A549 treated with DMSO at 1 μM for 4 hours (cell line): ENCODE measurements at places on chromosomes 7 and 10. TPM values are rescaled to one million over a fixed set of nuclear protein-coding genes. Genes with fewer than 3 reads are reported as not detected.

The RAB18 gene
- 72.1 to 90.9 TPM (median 82.0 TPM) in 5 replicates for total RNA-seq

The SAMD9L gene
- total RNA-seq: 0.68 to 1.4 TPM (median 0.90 TPM) in 5 replicates

The FRA10AC1 gene
- total RNA-seq: 3.4 to 6.4 TPM (median 5.8 TPM) in 5 replicates

The VAX1 gene
- 1.3 to 1.9 TPM (median 1.5 TPM) in 5 replicates for total RNA-seq

The PAX4 gene
- not detected in 5 replicates for total RNA-seq

The COBL gene
- total RNA-seq: 4.6 to 5.3 TPM (median 4.8 TPM) in 5 replicates

The CUBN gene
- 0.11 to 0.25 TPM (median 0.14 TPM) in 4 of 5 replicates, not detected in the other for total RNA-seq

The GRM3 gene
- total RNA-seq: not detected in 5 replicates

The ADCYAP1R1 gene
- total RNA-seq: 0.02 to 0.13 TPM (median 0.08 TPM) in 5 replicates

The EEF1AKMT2 gene
- total RNA-seq: 16.2 to 19.5 TPM (median 18.3 TPM) in 5 replicates

The LRIT1 gene
- not detected in 5 replicates for total RNA-seq

The AVPI1 gene
- total RNA-seq: 73.6 to 110 TPM (median 82.0 TPM) in 5 replicates

The FGFR2 gene
- total RNA-seq: 0.36 to 0.52 TPM (median 0.45 TPM) in 5 replicates

The ZNF736 gene
- total RNA-seq: 0.01 to 0.10 TPM (median 0.02 TPM) in 4 of 5 replicates, not detected in the other

The BLVRA gene
- total RNA-seq: 59.7 to 78.4 TPM (median 68.7 TPM) in 5 replicates

The FOXI2 gene
- total RNA-seq: not detected in 5 replicates

The ZNF22 gene
- total RNA-seq: 5.4 to 7.2 TPM (median 6.2 TPM) in 5 replicates
